NCI-H226 (cell line): ENCODE measurements at places on chromosomes 1 and 21.

DNA sequence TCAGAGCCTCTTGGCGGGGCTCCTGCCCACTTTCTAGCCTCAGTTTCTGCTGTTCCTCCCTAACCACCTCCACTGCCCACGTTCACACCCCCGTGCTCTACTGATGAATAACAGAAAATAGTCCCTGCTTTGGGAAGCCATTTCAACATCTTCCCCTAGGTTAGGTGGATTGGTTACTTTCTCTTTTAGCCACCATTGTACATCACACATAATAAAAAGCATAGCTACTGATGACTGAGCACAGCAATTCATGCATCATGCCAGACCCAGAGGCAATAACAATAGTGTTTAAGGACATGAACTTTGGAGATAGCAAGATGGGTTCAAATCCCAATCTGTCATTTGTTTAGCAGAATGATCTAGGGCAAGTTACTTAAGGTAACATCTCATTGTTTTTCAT is 74.6 kb downstream of the COLGALT2 start:
- DNase-seq = no peak

GRCh38 chr1:205500240-205501233 is 3.9 kb upstream of the CDK18 start:
- DNase-seq = peak; percentile 43

DNA sequence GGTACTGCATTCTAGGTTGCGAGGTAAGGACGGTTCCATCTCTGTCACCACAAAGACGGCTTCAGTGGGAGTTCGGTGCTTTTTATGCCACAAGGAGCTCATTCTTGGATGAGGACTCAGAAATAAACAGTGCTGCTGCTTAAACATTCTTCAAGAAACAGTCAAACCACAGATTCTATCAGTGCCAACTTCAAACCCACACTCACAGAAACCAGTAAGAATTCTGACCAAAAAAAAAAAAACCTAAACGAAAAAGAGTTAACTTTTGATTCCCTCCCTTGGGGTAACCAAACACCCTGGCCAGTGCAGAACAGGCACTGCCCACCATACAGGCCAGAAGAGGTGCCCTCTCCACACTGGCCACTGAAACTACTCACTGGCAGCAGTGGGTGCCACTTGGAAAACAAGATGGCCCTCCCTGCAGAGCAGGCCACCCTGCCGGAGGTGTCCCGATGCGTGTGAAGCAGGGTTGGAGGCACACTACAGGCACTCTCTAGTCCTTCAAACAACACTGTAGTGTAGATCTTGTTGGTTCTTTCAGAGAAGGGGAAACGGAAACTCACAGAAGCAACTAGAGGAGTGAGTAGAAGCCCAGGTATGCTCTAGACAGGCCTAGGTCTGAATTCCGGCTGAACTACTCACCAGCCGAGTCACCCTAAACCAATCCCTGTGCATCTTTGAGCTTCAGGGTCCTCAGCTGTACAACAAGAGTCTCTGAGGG is 87.3 kb upstream of the TLR5 start:
- DNase-seq = peak; percentile 76

- DNase-seq = no peak
Measured at GRCh38 chr1:113266788-113267187, 123.5 kb upstream of the MAGI3 start.

DNA sequence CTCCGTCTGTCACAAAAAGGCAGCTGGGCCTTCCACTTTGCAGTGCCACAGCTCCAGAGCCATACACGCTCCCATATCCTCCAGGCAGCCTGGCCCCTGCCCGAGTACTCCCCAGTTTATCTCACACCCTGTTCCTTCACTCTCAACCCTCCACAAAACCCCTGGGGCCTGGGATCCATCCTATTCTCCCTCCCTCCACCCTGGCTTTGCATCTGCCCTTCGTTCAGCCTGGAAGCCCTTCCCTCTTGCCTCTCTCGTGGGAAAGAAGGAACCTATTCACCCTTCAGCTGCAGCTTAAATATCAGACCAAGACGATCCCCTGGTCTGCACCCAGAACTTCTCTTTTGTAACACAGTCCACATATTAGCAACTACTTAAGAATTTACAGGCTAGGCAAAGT is 56.7 kb downstream of the CAMK2N1 start:
- no peak for DNase-seq

GRCh38 chr1:189434461-189434860 is 1043.2 kb downstream of the BRINP3 start:
- no peak for DNase-seq

- DNase-seq = no peak
Measured at GRCh38 chr21:17388226-17388625, 124.6 kb upstream of the CXADR start.

- DNase-seq = no peak
Measured at GRCh38 chr1:234999513-234999940, 129.1 kb downstream of the TOMM20 start.
